ENCODE measurements at places on chromosomes 4 and X.

DNA sequence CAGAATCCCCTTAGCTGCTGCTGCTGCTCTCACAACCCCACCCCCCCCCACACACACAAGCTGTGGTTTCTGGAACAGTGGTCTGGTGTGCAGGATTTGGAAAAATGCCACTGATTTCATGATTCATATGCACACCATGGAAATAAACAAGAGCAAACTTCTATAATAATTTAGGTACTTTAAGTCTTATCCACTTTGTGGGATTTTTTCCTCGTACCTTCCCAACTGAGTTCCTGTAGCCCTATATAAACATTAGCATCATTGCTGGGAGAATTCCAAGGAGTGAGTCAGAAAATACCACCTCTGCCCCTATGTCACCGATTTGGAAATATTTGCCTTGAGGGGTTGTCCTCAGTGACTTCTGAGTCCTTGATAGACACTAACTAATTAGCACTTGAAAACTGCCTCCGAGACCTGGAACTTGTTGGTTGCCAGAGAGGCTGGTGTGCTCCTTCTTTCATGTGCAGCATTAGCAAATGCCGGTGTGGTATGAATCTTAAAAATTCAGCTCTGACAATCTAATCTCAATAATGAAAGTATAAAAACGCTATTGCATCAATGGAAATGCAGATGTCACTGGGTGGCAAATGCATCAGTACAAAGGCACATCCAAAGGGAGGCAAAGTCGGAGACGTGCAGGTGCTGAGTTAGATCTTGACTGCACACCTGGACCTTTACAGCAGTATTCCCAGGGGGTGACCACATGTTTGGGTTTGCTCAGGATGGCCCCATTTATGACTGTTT is 61.8 kb downstream of the CPE start:
- DNase-seq: peak; percentile 90

DNA sequence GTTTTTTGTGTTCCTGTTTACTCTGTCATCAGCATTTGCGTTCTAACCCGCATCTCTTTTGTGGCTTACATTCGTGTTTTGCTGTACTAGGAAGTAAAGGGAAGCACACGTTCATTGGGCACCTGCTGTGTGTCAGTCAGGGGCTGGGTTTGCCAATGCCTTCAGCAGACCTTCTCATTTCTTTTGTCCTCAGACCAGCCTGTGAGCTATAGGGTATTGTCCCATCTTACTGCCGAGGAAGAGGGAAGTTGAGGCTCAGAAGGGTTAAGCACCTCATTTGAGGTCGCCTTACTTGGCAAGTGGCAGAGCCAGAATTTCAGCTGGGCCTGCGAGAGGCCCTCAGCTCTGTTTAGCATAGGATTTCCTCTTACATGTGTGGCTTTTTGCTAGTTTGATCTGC is 8.7 kb downstream of the TBC1D14 start:
- DNase-seq: no peak

- DNase-seq: no peak
Measured at GRCh38 chr4:158877069-158877468, 108.2 kb downstream of the FNIP2 start.

- DNase-seq: peak; percentile 67
Measured at GRCh38 chrX:140764401-140764919, 54.9 kb downstream of the LINC00632 start.

DNA sequence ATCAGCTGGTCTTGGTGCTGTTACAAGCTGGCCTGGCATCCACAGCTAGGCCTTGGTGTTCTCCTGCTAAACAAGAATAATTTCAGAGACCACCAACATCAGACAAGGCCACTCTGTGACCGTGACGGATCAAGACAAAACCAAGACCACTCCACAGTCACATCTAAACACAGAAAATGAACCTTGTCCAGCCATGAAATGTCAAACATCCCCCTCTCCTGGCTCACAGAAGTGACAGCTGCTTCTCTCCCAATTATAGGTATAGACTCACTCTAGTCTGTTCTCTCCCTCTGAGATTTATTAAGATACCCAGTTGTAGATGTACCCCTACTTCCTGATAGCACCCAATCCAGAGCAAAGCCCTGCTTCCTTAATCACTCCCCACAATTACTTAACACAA is 40.4 kb downstream of the EFHC2 start:
- DNase-seq: no peak

GRCh38 chr4:159237975-159238374 is 135.1 kb downstream of the RAPGEF2 start:
- DNase-seq: no peak

DNA sequence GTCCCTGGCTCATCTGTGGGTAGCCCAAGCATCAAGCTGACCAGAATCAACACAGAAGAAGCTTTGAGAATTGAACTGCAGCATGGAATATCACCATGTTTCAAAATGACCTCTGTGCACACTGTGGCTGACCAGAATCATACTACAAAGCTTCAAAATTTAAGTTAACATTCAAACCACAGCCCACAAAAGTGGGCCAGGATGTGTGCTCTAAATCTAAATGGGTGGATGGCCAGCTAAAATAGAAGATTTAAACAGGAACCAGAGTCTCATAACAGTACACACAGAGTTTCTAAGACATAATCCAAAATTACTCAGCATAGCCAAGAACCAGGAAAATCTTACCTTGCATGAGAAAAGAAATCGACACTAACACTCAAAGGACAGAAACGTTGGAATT is 46.1 kb downstream of the KLF3 start:
- no peak for DNase-seq

GRCh38 chr4:20251796-20252655 is at the start of gene SLIT2:
Gene SLIT2, plus strand, starts transcription at chr4:20251905. Its CDS starts 1,911 bp downstream, at chr4:20253816.
- DNase-seq: peak; percentile 81

DNA sequence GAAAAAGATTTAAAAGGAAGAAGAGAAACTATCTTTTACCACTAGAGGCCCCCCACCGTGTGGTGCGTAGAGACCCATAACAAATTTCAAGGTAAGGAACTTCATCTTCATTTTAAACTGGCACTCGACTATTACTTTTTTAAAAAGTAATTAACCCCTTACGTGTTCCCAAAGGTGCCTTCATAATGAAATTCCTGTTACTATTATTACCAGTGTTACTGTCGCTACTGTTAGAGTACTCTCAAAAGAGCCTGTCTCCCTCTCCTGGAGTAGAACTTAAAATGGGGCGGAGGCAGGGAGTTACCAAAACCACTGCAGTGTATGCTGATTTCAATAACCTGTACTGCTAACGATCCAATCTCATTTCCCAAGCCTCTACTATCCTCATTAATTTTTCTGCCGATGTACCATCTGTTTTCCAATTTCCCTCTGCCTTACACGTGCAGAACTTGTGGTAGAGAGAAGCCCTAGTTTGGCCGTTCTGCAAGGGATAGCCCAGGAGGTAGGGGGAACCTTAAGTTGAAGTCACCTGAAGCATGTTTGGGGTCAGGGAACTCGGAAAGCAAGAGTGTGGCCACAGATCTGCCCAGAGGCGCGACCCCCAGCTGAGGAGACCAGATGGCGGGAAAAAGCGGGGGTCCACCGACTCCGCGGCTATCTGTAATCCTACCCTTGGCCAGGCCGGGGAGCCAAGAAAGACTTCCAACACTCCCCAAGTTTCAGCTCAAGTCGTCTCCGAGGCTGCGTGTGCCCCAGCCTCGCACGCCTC is 720 bp upstream of the STK26 start:
- no peak for DNase-seq

DNA sequence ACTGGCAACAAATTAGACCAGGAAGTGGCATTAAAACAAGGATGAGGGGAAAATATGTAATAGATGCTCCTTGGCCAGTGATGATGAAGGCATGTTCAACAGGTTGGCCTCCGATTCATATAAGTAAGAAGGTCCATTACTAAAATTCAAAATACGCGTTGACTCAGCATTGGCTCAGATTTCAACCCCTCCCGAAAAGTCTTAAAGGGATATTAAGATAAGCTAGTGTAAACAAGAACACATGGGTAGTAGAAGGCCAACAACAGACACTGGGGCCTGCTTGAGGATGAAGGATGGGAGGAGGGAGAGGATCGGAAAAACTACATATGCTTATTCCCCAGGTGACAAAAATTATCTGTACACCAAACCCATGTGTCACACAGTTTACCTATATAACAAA is 19.1 kb upstream of the LAP3 start:
- DNase-seq: peak; percentile 45
